Muscle of arm (tissue), 14 donors: ENCODE measurements at places on chromosomes 4 and X.

- DNase-seq, result no peak
These were observed 6.7 kb upstream of the UVSSA start for GRCh38 chr4:1340181-1340747.

GRCh38 chr4:153528705-153529485, 62.7 kb downstream of the TMEM131L start:
- DNase-seq, result no peak

GRCh38 chrX:108464604-108465003, 25.0 kb downstream of the COL4A5 start:
- DNase-seq, result no peak

DNA sequence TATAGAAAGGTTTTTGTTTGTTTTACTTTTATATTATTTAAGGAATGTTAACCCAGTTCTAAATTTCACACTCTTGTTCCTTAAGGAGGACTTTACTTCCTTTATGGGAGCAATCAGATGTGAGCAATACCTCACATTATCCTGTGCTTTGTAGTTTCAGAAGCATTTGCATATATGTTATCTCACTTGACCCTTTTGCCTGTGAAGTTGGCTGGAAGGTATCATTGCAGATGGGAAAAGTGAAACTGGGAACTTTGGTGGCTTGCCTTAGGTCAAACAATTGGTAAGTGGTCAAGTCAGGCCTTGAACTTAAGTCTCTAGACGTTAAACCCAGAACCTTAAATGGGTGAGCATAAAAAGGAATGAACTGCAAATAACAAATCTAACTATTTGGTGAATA, 90.6 kb downstream of the AREG start:
- DNase-seq, result no peak

GRCh38 chr4:20341134-20341738, 89.5 kb downstream of the SLIT2 start:
- no peak for DNase-seq

- peak; percentile 70 for DNase-seq
These were observed 709 bp upstream of the CLOCK start for GRCh38 chr4:55547466-55547770.

GRCh38 chr4:159551281-159551680, 448.4 kb downstream of the RAPGEF2 start:
- DNase-seq, result no peak

- DNase-seq, result no peak
These were observed 75.6 kb downstream of the SYTL5 start for GRCh38 chrX:38081909-38082308.

DNA sequence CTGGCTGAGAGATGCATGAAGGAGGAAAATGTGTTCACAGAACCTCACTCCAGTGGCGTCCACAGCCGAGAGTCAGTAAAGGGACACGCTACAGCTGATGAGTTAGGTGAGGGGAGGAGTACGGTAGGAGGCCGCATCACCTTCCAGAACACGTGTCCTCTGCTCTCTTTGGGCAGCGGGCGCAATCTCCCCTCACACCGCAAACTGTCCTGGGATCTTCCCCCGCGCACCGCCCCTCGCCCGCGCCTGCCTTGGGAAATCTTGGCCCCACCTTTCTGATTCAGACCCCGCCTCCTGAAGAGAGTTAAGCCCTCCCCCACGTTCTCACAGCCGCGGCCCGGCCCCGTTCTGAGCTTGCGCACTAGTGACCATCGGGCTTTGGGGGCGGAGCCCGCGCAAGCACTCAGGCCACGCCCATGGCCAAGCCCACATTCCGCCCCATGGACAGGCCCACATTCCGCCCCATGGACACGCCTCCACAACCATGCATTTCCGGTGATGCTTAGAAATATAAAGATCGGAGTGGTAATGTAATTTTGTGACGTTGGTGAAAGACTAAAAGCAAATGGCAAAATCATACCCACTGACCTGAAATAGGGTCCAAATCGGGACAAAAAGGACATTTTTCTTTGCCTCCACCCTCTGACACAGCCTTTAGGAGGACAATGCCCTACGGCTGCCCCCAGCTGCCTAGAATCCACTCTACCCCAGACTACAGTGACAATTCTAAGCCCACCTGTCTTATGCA, 13.3 kb downstream of the SMIM10 start:
- peak; percentile 91 for DNase-seq

DNA sequence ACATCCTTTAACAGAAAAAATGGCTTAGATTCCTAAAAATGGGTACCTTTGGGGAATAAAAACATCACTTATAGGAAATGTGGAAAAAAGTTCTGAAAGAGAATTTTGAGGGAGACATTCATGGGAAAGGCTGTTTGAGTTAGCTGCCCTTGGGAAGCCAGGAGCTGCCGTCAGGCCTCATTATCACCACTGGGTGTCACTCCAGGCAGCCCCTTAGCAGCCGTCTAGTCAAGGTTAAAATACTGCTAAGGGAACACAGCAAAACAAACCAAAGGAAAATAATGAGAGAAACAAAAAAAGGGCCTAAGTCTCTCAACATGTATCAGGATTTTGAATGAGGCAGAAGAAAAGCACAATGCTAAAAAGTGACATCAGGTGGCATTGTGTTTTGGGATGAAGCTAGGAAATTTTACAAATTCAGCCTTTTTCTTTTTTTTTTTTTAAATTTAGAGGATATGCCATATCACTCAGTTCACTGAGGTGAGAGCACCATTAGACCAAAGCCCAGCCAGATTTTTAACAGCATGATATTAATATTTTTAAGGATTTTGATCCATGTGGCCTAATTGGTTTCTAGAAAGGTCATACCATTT, 235.3 kb downstream of the GPAT3 start:
- DNase-seq, result peak; percentile 54
